ENCODE measurements at places on chromosomes 16 and 17.

GRCh38 chr17:74437702-74438101 is 5.8 kb downstream of the GPRC5C start:
- no peak for DNase-seq

- DNase-seq, result no peak
Observed at GRCh38 chr17:49441578-49441977, 26.9 kb upstream of the PHB1 start.

DNA sequence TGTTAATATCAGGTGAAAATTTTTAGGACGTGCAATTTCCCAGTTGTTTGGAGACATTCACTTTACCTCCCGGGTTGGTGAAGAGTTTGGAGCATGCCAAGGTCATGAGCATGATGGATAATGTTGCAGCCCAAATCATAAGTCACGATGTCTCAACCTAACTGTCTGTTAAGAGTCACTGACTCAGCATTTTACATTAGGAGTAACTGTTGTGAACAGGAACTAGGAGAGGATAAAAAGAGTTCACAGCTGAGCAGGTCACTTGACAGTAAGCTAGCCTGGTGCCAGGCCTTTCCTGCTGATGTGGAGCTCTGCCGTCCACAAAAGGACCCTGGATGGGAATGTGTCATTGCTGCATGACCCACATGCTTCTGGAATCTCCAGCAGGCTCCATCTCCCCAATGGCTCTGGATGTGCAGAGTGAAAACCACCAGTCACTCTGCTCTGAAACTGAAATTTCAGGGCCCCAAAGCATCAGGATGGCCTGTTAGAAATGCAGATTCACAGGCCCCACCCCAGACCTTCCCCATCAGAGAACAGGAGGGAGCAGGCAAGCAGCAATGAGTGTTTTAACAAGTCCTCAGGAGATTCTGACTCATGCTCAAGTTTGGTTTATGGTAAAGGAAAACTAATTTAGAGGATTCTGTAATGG is 371.6 kb upstream of the MAF start:
- DNase-seq, result no peak

- no peak for DNase-seq
Observed at GRCh38 chr16:496097-496886, 31.2 kb upstream of the CAPN15 start.

- DNase-seq, result no peak
Observed at GRCh38 chr17:80189611-80190010, 19.8 kb downstream of the CARD14 start.

DNA sequence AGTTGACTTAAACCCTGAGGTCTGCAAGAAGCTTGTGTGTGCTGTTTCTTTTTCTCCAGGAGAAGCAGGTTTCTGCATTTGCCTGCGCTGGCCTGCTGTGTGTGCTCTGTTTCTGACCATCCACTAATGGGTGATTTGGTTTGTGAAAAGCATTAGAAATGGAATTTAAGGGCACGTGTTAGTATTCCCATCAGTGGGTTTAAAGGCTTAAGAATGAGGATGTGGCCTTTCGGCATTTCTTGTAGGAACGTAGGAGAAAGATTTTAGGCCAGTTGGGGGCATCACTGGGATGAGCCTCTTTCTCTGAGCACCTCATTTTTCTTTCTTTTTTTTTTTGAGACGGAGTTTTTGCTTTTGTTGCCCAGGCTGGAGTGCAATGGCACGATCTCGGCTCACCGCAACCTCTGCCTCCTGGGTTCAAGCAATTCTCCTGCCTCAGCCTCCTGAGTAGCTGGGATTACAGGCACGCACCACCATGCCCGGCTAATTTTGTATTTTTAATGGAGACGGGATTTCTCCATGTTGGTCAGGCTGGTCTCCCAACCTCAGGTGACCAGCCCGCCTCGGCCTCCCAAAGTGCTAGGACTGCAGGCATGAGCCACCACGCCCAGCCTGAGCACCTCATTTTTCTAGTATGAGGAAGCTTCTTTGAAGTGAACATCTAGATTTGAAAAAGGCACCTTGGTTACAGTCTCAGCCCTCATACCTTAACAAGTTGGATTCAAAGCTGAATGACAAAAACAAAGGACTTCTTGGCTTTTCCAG is 110.3 kb downstream of the BANP start:
- DNase-seq, result no peak

DNA sequence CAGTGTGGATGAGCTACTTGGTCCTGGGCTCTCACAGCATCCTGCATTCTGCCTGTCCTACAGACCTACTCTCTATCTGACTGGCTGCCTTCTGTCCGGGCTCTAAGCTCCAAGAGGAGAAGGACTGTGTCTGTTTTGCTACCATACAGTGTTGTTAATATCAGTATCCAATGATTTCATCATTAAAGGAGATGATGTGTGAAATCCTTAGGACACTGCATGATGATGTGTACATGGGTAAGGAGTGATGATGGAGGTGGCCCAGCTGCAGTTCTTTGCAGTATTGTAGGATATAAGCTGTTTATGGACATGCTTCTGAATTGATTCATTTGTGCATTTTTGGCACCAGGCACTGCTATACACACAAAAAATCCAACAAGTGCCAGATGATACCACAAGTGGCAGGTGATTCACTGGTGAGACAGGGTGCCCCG is 536.9 kb upstream of the CDH11 start:
- DNase-seq, result no peak

GRCh38 chr17:41785091-41785858 is 1.2 kb downstream of the JUP start:
- no peak for DNase-seq

- no peak for DNase-seq
Observed at GRCh38 chr16:56370185-56370874, 55.0 kb downstream of the AMFR start.

DNA sequence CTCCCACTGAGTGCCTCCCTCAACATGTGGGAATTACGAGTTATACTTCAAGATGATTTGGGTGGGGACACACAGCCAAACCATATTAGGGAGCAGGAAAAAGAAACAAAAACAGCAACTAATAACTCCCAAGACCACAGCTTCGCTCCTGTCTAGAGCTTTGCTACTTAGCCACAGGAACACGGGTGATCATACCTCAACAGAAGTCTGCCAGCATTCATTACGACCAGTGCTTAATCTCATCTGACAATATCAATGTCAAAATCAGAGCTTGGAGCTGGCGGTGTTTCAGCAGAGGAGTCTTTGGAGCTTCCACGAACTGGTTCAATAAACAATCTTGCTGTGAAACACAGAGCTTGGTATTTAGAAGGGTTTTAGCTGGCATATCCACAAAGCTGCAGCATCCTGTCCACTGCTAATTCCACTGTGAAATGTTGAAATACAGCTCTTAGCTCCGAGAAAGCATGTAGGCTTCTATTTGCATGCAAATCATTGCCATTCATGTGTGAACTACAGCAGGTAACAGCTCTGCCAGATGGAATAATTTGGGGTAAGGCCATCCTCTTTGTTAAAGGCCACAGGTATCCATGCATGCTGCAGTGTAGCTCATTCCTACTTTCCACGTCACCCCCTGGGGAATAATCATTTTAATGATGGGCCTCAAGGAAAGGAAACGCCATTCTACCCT is 128.4 kb upstream of the GOT2 start:
- no peak for DNase-seq

GRCh38 chr17:40777459-40777858 is 4.9 kb downstream of the KRT27 start:
- DNase-seq, result no peak

DNA sequence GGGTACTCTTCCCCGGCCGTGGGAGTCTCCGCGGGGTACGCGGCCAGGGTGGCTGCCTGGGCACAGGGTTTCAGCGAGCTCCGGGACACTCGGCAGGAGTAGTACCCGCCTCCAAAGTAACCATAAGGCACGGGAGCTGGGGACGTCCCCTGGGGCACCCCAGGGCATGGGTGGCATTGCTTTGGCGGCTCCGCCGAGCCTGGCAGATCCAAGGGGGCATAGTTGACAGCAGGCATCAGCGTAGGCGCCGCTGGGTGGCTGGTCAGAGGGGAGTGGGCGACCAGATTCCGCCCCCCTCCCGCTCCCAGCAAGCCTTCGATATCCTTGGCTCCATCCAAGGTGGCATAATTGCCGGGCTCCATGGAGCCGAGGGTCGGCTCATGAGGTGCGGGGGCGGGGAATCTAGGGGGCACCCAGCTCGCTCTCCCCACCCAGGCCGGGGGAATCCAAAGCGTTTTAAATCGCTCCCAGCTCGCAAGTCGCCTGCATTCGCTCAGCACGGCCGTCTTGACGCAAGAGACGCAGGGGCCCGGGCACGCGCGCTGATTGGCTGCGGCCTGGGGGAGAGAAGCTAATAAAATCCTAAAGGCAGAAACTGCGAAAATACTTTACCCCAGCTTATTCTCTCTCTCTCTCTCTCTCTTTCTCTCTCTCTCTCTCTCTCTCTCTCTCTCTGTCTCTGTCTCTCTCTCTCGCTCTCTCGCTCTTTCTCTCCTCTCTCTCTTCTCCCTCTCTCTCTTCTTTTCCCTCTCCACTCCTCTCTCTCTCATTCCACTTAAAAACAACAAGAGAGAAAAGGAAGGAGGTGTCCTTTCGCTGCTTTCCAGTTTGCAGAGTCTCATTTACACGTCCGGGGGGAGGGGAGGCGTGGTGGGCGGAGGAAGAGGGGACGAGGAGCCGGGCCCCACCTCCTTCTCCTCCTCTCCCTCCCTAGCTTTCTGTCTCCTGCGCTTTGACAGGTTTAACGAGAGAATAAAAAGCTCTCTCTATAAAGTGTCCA is at the start of gene HOXB13:
TSS of gene HOXB13 (minus strand) at position 519 of the 1,000 bp plus-strand sequence. CDS start at position 362, 157 bp downstream.
- DNase-seq, result no peak

DNA sequence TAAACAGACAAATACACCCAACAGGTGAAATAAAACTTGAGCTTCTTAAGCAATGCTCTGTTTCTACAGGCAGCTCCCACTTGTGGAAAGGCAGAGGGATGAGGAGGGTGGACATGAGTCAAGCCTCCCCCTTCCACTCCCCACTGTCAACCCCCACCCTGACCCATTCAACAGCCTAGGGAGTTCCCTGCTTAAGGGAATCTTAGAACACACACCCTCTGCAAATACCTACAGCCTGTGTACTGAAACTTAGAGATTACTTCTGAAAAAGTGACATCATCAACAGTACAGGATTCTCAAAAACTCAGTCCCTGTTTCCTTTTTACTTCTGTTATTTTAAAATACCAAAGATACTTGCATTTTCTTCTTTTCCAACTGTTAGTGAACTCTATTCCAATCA is 345.4 kb downstream of the SOX9 start:
- peak; percentile 62 for DNase-seq

DNA sequence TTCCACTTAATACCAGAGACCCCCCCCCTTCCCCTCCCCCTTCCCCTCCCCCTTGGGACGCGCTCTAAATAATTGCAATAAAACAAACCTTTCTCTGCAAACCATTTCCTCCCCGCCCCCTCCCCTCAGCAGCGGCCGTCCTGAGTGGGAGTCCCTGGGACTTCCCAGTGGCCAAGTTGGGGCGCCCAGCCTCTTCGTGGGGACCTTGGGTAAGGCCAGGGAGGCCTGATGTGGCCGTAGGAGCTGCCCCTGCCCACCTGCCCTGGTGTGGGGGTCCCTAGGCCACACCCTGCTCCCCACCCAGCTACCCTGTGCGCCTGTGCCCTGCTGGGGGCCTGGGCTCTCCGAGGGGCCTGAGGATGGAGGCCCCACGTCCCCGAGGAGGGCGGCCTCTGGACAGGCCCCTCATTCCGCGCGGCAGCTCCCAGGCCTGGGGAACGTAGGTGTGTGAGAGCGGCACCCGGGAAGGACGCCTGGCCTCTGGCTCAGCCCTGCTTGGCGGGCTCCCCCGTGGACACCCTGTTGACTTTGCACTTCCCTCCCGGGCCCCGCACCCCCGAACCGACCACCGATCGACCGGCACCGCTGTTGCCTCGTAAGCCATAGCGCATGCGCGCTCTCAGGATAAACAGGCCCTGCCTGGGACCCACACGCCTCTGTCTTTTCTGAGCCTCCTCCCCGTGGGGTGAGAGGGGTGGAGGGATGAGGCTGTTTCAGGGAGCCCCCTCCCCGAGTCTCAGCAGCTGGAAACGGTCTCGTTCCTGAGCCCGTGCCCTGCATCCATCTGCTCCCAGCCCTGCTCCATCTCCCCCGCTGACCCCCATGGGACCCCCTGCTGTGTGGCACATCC is 9.0 kb downstream of the NTHL1 start:
- DNase-seq, result no peak

GRCh38 chr17:30905742-30906100 is 317 bp downstream of the TEFM start:
- peak; percentile 38 for DNase-seq

GRCh38 chr17:80424878-80425765 is 10.2 kb downstream of the ENDOV start:
- no peak for DNase-seq

DNA sequence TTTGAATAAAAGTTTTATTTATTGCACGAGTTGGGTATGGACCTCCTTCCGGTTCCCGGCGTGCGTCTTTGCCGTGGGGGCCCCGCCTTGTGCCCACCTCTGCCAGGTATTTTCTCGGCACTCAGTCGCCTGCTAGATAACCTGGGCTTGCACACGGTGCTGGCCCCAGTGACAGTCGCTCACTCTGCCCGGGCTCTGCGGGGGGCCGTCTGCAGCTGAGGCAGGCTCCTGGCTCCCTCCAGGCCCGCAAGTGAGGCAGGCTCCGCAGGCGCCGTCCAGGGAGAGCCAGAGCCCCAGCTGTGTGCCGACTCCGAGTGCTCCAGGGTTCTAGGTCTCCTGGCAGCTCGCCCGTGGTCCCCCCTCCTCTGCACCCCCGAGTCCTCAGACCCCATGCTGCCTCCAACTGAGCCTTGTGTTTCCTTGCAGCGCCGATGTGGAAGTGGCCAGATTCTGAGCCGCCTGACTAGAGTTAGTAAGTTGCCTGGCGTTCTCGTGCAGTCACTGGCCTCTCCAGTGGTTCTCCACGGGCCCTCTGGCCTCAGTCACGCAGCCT is 54.7 kb upstream of the PVALEF start:
- no peak for DNase-seq

GRCh38 chr16:66842765-66843164 is 1.4 kb upstream of the CA7 start:
- DNase-seq, result no peak

GRCh38 chr17:2718150-2718938 is 6.8 kb upstream of the CLUH start:
- no peak for DNase-seq

DNA sequence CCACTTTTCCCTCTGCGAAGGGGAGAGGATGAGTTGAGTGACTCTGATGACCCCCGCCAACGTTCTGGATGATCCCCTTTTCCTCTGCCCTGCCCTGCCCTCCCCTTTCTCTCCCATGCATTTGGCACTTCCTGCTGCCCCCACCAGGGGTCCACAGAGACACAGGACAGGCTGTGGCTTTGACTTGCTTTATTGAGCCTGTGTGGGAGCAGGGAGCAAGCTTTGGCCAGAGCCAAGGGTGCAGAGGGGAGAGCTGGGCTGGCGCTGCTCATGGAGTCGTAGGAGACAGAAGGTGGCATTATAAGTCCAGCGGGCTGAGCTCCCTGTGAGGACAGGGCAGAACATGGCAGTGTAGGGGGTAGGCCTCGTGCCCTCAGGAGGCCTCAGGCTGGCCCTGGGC is 1.6 kb downstream of the PPY start:
- no peak for DNase-seq

All from GM13977 (cell line).